ENCODE measurements at places on chromosomes 1 and 21.

DNA sequence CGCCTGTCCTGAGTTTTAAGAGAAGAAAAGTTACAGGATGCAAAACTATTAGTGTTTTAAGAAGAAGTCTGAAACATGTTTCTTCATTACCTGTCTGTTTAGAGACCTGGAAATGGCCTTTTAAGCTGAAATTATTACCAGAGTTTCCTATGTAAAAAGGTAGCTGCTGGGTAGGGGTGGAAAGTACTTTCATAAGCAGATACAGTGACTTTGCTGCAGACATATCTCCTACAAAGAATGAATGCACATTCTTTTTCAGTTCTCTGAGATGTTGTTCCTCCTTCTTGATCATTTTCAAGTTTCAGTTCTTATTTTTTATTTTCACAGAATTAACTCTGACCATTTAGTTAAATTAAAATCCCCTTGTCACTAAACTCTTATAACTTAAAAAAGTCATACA, 1329.6 kb downstream of the KCNT2 start:
- DNase-seq: no peak
- H3K4me3 ChIP-seq: no peak overlapping the region
- no peak overlapping the region for H3K27ac ChIP-seq
- no peaks in the 10 kb centered on the region for H3K36me3 ChIP-seq

- H3K4me3 ChIP-seq: no peak overlapping the region
- H3K27me3 ChIP-seq: no peaks in the 10 kb centered on the region
- H3K27ac ChIP-seq: no peak overlapping the region
- no peaks in the 10 kb centered on the region for H3K4me1 ChIP-seq
- DNase-seq: no peak
Measured at GRCh38 chr1:34007760-34008159, 143.9 kb downstream of the HMGB4 start.

GRCh38 chr1:199297174-199297573, 658.3 kb downstream of the PTPRC start:
- H3K4me1 ChIP-seq: peaks cover 16% of the 10 kb centered on the region
- no peak overlapping the region for H3K27ac ChIP-seq
- H3K36me3 ChIP-seq: no peaks in the 10 kb centered on the region
- DNase-seq: no peak
- no peaks in the 10 kb centered on the region for H3K27me3 ChIP-seq

DNA sequence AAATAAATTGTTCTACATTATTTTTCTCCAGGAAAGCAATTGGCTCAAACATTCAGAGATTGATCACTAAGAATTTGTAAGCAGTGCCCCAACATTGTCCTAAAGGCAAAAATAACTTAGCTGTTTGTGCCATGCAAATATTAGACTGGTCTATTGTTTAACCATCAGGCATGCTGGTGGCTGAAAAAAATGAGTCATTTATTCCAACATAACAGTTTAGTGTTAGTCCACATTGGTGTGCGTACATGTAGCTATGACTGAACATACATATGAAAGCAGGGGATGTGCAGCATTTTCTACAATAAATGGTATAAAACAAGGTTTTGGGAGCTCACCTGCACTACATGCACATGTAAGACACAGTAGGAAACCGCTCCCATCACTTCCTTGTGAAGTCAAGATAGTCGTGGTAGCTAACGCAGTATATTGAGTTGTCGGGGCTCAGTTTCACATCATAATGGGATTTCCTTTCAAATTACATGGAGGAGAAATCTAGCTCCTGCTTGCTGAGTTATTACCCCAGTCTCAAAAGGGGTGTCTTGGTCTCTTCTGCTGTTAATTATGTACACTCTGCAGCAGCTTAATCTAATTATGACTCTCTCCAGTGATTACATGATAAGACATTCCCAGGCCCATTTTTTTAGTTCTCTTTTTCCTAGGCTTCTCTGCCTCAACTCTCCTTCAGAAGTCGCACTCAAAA, 199.4 kb downstream of the LYPLAL1 start:
- H3K27ac ChIP-seq: no peak overlapping the region
- no peaks in the 10 kb centered on the region for H3K36me3 ChIP-seq
- no peak overlapping the region for H3K4me3 ChIP-seq
- H3K27me3 ChIP-seq: no peaks in the 10 kb centered on the region

- peaks cover 9% of the 10 kb centered on the region for H3K4me1 ChIP-seq
- H3K4me3 ChIP-seq: no peak overlapping the region
- no peaks in the 10 kb centered on the region for H3K36me3 ChIP-seq
- H3K27ac ChIP-seq: no peak overlapping the region
- no peak for DNase-seq
Measured at GRCh38 chr1:64337926-64338325, 132.0 kb upstream of the CACHD1 start.

- no peak overlapping the region for H3K4me3 ChIP-seq
- no peaks in the 10 kb centered on the region for H3K27me3 ChIP-seq
- no peaks in the 10 kb centered on the region for H3K4me1 ChIP-seq
- H3K27ac ChIP-seq: no peak overlapping the region
- H3K36me3 ChIP-seq: no peaks in the 10 kb centered on the region
- DNase-seq: no peak
Measured at GRCh38 chr1:55522982-55523381, 307.8 kb upstream of the USP24 start.

DNA sequence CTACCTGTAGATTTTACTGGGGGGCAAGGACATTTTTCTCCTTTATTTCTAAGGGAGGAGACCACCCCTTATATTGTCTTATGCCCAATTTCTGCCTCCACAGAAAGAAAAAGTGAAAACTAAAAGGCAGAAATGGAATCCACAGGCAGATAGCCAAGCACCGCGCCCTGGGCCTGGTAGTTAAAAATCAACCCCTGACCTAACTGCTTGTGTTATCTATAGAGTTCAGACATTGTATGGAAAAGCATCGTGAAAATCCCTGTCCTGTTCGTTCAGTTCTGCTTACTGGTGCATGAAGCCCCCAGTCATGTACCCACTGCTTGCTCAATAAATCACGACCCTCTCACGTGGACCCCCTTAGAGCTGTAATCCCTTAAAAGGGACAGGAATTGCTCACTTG, 33.7 kb upstream of the IL6R start:
- no peak for DNase-seq
- H3K27me3 ChIP-seq: no peaks in the 10 kb centered on the region
- no peak overlapping the region for H3K4me3 ChIP-seq
- no peaks in the 10 kb centered on the region for H3K36me3 ChIP-seq
- H3K4me1 ChIP-seq: no peaks in the 10 kb centered on the region

DNA sequence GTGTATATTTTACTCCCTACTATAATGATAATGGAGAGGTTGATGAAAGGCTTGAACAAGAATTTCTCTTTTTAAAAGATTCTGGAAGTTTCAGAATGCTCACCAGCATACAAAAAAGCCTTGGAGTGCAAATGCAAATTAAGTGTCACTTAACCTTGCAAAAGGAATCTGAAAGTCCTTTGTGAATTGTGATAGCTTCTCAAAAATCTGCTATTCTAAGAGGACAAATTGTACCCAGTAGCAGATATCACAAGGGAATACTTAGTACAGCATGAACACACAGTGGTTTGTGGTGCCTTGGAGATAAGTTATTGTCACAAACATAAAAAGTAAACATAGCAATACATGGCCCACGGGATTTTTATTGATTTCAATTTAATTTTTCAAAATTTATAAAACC, 1208.3 kb upstream of the B3GALT2 start:
- H3K4me1 ChIP-seq: no peaks in the 10 kb centered on the region
- no peak for DNase-seq
- no peak overlapping the region for H3K27ac ChIP-seq
- H3K4me3 ChIP-seq: no peak overlapping the region

DNA sequence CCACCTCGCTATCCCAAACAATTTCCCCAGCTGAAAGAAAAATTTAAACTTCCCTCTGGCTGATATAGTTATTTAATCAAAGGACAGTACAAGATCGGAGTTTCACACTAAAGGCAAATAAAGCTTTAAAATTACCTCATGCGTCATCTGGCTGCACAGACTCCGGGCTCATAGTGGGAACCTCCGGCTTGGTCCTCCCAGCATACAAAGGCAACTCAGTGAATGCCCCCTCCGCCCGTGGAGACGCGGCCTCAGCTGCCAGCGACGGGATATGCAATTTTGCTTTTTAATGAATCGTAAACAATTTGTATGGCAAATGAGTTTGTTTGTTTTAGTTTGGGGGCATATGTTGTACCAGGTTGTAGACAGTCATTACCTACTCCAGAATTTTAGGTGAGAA, 214.6 kb upstream of the NFIA start:
- H3K27ac ChIP-seq: no peak overlapping the region
- H3K27me3 ChIP-seq: no peaks in the 10 kb centered on the region
- H3K36me3 ChIP-seq: no peaks in the 10 kb centered on the region
- no peak overlapping the region for H3K4me3 ChIP-seq

DNA sequence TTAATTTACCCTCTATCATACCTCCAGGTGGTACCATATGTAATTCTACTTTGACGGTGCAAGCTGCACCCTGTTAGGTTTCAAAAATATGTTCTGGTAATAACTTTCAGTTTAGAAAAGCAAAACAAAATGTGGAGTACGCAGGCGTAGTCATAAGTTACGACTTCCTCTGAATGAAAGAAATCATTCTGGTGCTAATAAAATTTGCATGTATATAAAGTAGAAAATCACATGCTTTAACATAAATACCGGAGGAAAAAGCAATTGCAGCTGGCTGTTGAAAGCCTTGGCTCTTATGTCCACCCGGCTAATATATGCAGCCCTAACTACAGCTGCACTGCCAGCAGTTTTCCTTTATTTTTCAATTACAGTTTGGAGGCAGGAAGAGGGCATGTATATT, 65.2 kb upstream of the TMPRSS15 start:
- no peak overlapping the region for H3K27ac ChIP-seq
- H3K36me3 ChIP-seq: no peaks in the 10 kb centered on the region
- DNase-seq: no peak
- no peaks in the 10 kb centered on the region for H3K4me1 ChIP-seq

GRCh38 chr1:207658904-207659485, 14.1 kb downstream of the CR1L start:
- H3K4me1 ChIP-seq: no peaks in the 10 kb centered on the region
- H3K36me3 ChIP-seq: no peaks in the 10 kb centered on the region
- DNase-seq: no peak
- no peak overlapping the region for H3K4me3 ChIP-seq

DNA sequence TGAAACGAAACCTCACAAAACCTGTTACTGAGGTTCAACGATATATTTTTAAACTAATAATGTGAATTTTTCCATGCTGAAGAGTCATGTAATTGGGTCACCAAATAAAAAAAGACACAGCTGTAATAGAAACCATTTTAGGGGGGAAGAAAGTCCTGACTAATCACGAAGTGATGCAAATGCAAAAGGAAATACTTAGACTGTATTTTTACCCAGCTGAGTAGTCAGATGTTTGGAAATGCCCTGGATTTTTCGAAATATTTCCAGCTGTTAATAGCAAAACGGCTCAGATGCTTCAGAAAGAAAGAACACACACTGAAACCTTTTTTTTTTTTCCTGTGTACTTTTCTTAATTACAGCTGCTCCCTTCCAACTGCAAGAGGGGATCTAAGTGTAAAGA, 210.3 kb downstream of the SETD4 start:
- H3K4me1 ChIP-seq: peaks cover 7% of the 10 kb centered on the region
- no peak overlapping the region for H3K4me3 ChIP-seq
- no peak overlapping the region for H3K27ac ChIP-seq
- H3K27me3 ChIP-seq: peaks cover 61% of the 10 kb centered on the region

DNA sequence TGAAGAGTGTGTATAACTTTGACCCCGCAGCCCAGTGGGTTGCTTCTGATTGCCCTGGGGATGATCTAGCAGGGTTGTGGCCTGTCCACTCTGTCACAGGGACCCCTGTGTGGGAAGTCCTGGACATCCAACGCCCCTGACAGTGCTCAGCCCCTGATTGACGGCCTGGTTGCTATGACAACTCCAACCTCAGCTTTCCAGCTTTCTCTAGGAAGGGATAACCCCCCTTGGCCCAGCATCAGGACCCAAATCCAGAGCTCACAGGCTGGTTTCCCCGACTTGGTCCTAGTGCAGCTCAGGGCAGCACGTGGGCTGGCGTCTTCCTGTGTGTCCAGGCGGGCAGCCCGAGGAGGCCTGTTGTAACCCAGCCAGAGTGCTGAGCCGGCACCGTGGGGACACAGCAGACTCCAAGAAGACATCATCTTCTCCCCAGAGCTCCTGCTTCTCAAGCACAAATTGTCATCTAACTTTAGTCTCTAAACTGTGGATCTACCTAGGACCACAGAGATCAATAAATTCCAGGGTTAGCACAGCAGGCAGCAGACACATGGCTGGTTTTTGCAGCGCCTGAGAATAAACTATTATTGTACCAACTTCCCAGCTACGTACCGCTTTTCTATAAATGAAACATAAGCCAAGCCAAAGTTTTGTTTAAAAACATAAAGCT, 18.9 kb upstream of the PDXK start:
- H3K4me3 ChIP-seq: no peak overlapping the region
- DNase-seq: no peak
- peaks cover 19% of the 10 kb centered on the region for H3K4me1 ChIP-seq
- H3K27ac ChIP-seq: no peak overlapping the region

DNA sequence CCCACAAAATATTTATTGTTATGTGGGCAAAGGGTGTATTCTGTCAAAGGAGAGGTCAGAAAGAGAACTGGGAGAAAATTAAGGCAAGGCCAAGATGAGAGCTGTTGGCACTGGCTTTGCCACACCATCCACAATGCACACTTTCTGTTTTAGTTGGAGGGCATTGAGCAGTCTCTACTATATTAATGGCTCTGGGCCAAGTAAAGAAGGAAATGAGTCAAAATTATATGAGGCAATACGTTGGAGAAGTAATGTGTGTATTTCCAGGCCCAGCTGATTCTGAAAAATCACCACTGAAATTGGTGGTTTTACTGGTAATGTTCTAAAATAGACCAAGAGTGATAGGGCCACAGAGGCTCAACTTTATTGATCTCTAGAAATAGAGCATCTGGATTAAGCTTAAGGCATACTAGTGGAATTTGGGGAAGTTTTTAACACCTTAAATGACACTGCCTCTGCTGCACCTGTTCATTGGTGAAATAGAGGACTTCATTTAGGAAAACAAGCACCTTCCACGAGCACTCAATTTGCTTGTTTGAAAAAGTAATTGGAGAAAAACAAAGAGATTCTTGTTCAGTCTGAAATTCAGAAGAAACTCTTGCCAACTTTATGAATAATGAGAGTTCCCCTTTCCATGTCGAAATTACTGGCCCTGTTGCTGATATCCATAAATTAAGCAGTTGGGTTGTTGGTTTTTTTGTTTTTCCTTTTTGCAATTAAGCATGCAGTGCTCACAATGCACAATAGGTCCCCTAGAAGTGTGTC, 424.9 kb downstream of the ADGRL2 start:
- H3K27me3 ChIP-seq: no peaks in the 10 kb centered on the region
- no peak overlapping the region for H3K4me3 ChIP-seq
- H3K27ac ChIP-seq: no peak overlapping the region
- peaks cover 8% of the 10 kb centered on the region for H3K4me1 ChIP-seq

DNA sequence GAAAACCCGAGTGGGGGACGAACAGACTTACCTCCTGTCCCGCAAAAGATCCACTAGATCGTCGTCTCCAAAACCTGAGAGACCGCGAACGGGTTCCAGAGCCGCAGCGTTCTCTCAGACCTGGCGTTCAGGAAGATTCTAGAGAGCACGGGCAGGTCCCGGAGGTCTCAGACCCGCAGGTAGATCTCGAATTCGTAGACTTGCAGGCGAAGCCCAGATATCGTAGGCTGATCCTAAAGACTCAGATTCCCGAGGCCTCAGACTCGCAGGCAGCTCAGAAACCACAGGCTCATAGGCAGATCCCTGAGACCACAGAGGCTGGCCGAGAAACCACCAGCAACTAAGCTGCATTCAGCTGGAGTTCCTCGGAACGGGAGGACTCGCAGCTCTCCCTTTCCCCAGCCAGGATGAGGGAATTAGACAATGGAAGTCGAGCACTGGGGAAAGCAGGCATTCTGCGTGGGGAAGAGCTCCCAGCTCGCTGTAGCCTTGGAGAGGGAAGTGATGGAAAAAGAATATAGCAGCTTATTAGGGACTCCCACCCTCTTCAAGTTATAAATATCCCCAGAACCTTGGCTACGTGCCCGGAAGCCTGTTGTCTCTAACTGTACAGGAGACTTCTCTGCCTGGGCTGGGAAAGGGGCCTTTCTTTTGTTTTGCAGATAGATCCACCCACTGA, at the start of gene ZNF436:
Gene ZNF436 (minus strand): TSS at position 502 of the 679 bp plus-strand sequence. CDS start 1,831 bp downstream, outside the sequence.
- peak within 1 kb of the TSS; percentile 95 for H3K4me3 ChIP-seq
- H3K4me1 ChIP-seq: peaks cover 34% of the 10 kb centered on the region
- H3K27me3 ChIP-seq: no peaks in the 10 kb centered on the region

All from cardiac muscle cell (in vitro differentiated cells and primary cell).